ENCODE measurements at places on chromosomes 1 and 21.

DNA sequence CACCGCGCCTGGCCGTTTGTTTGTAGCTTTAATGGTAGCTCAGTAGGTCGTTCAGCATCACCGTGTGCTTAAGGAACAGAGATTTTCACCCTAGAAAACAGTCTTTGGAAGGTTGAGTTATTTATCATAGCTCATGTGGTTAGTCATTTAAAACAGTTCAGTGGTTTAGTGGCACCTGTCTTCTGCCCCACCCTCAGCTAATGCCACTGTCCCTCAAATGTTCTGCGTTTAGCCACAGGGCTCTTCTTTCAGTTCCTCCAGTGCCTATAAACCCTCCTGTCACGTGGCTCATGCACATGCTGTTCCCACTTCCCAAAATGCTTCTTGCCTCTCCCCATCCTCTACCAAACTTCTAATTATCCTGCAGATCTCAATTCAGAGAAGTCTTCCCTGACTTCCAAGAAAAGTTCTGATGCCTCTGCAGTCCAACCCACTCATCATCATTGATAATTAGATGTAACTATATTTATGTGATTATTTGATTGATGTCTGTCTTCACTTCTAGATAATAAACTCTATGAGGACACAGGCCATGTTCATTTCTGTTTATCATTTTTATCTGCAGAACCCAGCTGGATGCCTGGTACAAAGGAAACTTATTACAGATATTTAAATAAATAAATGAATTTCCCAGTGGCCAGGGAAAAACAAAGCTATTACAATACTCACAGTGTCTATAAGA, 14.4 kb upstream of the DIPK1A start:
- DNase-seq = no peak

GRCh38 chr1:206566999-206567398, 45.3 kb downstream of the EIF2D start:
- no peak for DNase-seq

DNA sequence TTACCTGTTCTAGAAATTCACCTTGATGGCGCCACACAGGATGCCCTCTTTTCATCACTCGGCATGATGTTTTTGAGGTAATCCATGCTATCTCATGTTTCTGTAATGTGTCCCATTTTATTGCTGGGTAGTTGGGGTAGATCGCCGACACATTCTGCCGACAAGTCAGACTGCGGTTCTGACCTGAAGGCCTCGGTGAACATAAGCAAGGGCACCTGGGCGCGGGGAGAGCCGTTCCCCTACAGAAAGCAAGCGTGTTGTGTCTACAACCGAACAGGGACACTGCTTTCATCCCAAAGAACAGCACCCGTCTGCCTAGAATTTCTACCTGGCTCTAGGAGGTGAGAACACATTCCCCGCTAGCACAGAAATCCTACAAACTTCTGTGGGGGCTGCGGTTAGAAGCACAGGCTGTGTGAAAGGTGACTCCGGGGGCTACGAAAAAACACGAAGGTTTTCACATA, 149.2 kb downstream of the PPIAL4G start:
- DNase-seq = no peak

- no peak for DNase-seq
Observed at GRCh38 chr1:164256456-164256855, 302.5 kb upstream of the PBX1 start.

DNA sequence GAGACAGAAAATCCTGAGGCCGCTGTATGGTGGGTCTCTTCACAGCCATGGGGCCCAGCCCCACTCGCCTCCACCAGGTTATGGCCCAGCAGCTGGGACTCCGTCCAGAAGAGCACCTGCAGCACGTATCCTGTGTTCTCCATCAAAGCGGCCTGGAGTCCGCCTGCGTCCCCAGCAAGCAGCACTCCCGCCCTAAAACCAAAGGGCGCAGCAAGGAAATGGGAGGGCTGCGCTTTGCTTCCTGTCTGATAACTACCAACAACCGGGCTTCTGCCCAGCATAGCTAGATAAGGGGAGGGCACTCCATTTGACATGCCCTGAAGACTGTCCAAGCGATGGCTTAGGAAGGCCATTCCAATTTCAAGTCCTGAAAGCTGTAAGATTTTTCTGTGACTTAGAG, 119.9 kb downstream of the KCNJ15 start:
- no peak for DNase-seq

GRCh38 chr1:185601189-185601588, 133.0 kb upstream of the HMCN1 start:
- no peak for DNase-seq

DNA sequence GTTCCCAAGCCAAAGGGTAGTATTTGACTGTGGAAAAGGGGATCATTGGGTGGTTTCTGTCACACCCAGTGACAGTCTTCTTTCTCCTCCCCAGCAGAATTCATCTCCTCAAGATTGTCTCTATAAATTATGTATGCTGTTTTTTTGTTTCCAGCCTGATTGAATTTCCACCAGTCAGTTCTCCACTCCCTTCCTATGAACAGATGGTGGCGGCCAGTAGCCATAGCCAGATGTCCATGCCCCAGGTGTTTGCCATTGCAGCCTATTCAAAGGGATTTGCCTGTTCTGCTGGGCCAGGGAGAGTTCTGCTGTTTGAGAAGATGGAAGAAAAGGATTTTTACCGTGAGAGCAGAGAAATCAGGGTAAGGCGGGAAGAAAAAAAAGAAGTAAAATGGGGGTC, 12.9 kb downstream of the CFAP57 start:
- no peak for DNase-seq
